Chondrocyte (in vitro differentiated cells): ENCODE measurements at places on chromosomes 16 and 17. TPM values are rescaled to one million over a fixed set of nuclear protein-coding genes. Genes with fewer than 3 reads are reported as not detected.

The CACNG4 gene
- total RNA-seq: 2.9 to 6.9 TPM (median 3.2 TPM) in 3 replicates

- no peak overlapping the region for H3K27ac ChIP-seq
- H3K4me1 ChIP-seq: no peaks in the 10 kb centered on the region
- DNase-seq: no peak
- peaks cover 18% of the 10 kb centered on the region for H3K27me3 ChIP-seq
Measured at GRCh38 chr16:80515374-80515773, 25.4 kb upstream of the DYNLRB2 start.

The DHX58 gene
- total RNA-seq: 0.53 to 0.64 TPM (median 0.55 TPM) in 3 replicates

DNA sequence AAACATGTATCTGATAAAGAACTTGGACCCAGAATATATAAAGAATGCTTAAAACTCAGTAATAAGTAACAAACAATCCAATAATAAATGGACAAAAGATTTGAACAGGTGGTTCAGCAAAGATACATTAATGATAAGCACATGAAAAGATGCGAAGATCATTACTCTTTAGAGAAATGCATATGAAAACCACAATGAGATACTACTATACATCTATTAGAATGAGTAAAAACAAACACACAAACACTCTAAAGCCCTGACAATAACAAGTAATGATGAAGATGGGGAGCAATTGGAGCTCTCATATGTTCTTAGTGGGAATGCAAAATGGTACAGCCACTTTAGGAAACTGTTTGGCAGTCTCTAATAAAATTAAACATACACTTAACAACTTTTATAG, 29.1 kb downstream of the OSBPL7 start:
- DNase-seq: no peak
- H3K27me3 ChIP-seq: peaks cover 72% of the 10 kb centered on the region
- no peak overlapping the region for H3K27ac ChIP-seq
- peaks cover 6% of the 10 kb centered on the region for H3K4me1 ChIP-seq
- no peak overlapping the region for H3K4me3 ChIP-seq
- peaks cover 1% of the 10 kb centered on the region for H3K36me3 ChIP-seq

DNA sequence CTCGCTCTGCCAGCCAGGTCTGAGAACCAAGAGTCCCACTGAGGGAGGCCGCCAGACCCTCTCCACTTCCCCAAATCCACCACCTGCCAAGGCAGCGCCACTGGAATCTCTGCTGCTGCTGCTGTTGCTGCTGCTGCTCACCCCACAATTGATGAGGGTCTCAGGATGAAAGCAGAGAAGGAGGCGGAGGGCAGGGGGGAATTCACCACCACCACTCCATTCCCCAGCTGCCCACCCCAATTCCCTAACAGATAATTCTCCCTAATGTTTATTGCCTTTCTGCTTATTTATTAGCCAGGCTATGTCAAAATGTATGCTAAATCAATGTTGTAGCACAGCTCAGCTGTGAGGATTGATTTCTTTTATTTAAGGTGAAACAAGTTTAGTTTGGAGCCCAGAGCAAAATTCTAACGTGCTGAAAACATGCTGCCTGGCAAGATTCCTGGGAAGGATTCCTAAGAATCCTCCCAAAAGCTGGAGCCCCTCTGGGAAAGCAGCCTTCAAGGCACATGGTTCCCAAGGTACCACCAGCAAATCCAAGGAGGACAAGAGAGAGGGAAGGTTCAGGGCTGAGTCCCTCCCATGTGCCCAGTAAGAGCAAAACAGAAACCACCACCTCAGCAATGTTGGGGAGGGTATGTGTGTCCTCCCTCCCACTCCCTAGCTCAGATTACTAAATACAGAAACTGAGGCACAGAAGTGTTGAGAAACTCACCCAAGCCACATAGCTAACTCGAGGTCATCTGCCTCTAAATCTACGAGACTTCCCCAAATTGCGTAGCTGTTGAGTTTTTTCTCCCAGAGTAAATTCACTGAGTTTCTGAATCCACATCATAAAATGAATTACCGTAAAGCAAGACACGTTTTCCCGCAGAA, 12.2 kb upstream of the CDH5 start:
- H3K36me3 ChIP-seq: no peaks in the 10 kb centered on the region
- no peak overlapping the region for H3K4me3 ChIP-seq
- H3K4me1 ChIP-seq: peaks cover 19% of the 10 kb centered on the region
- peaks cover 2% of the 10 kb centered on the region for H3K27me3 ChIP-seq
- no peak overlapping the region for H3K27ac ChIP-seq

The CHCT1 gene
- total RNA-seq: not detected in 3 replicates

DNA sequence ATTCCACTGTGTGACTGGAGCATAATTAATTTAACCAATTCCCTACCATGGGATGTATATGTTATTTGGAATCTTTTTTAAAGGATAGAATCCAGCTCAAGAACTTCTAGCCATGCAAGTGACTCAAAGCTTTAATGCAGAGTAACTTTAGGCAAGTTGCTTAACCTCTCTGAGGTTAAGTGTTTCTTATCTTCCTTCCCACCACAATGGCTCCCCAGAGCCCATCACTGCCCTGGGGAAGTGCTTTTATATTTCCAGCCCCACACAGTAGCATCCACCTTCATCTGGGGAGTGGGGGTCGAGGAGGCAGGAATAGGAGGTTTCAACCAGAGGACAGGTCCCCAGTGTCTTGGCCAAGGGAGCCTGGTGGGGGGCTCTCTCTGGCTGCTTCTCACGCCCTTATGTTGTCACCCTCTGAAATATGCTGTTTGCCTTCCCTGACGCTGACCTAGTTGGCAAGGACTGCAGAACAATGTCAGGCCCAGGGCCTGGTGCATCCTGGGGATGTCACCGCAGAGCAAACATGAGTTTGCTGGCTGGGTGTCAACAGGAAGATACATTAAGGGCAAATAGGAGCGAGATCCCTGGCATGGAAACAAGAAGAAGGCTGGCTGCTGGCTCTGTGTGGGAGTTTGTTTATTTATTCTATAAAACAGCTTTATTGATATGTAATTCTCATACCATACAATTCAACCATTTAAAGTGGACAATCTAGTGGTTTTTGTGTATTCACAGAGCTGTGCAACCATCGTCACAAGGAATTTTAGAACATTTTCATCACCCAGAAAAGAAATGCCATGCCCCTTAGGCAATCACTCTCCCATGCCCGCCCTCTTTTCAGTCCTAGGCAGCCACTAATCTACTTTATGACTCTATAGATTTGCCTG, 46.6 kb upstream of the WSB1 start:
- no peaks in the 10 kb centered on the region for H3K27me3 ChIP-seq
- no peaks in the 10 kb centered on the region for H3K36me3 ChIP-seq
- H3K27ac ChIP-seq: peak overlapping the region; percentile 96
- no peak overlapping the region for H3K4me3 ChIP-seq
- H3K4me1 ChIP-seq: peaks cover 52% of the 10 kb centered on the region
- no peak for DNase-seq

The HSPB9 gene
- total RNA-seq: not detected in 3 replicates

The C1QTNF1 gene
- total RNA-seq: 74.7 to 96.2 TPM (median 74.9 TPM) in 3 replicates

- peaks cover 1% of the 10 kb centered on the region for H3K36me3 ChIP-seq
- no peaks in the 10 kb centered on the region for H3K27me3 ChIP-seq
- peaks cover 63% of the 10 kb centered on the region for H3K4me1 ChIP-seq
- peak overlapping the region; percentile 69 for H3K4me3 ChIP-seq
- peak overlapping the region; percentile 91 for H3K27ac ChIP-seq
Measured at GRCh38 chr16:77273-77806, 685 bp upstream of the MPG start.

DNA sequence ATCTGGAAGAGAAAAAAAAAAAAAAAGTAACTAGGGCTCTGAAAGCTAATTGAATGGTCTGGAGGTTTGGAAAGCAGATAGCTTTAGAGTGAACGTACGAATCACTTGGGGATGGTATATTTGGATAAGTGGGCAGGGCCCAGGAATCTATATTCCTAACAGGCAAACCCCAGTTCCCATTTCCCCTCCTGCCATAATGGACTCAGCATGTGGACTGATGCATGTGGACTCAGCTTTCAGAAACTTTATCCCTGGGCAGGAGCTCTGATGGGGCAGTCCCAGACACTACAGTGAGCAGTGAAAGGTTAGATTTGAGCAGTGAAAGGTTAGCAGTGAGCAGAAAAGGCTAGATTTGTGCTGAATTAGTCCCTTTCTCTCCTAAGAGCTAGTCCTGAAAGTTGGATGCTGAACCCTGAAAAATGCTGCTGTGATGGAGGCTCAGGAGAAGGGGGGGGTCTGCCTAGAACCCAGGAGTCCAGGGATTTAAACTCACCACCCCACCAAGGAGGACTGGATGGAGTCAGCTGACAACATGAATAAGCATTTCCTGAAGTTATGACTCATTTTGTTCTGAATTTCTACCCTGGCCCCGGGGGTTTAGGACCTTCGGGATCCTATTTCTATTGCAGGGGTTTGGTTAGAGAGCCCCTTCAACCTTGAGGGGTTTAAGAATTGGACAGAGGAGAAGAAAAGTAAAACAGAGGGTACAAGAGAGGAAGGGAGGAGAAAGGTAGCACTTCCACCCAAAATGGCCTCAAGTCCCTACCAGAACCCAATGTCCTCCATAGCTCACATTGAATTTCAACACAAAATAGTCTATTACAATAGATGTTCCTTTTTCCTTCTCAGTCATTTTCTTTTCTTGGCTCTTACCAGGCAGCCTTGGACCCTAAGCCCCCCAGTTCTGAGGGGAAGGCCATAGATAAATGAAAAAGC, 10.3 kb upstream of the FZD2 start:
- H3K4me1 ChIP-seq: peaks cover 78% of the 10 kb centered on the region
- DNase-seq: no peak
- no peaks in the 10 kb centered on the region for H3K27me3 ChIP-seq
- H3K27ac ChIP-seq: peak overlapping the region; percentile 98

DNA sequence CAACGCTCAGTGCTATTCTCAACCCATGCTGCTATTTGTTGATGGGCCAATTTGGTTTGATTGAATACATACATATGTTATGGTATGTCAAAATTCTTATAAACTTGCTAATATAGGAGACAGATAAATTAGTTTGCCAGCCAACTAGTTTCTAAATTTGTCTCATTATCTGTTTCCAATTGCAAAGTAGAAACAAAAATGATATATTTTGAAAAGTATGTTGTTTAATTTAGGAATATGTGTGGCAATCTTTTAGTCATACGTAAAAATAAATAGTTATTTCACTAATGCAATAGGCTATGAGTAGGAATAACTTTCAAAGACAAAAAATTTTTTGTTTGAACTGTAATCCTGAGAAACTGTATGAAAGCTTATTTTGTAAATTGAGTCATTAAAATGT, 210.6 kb upstream of the KCNJ16 start:
- H3K4me3 ChIP-seq: no peak overlapping the region
- H3K36me3 ChIP-seq: peaks cover 3% of the 10 kb centered on the region
- DNase-seq: no peak

The ENDOV gene
- 22.8 to 32.5 TPM (median 27.0 TPM) in 3 replicates for total RNA-seq

GRCh38 chr17:55275894-55276804, 11.4 kb downstream of the HLF start:
- H3K36me3 ChIP-seq: no peaks in the 10 kb centered on the region
- no peak overlapping the region for H3K27ac ChIP-seq
- DNase-seq: no peak
- H3K27me3 ChIP-seq: peaks cover 16% of the 10 kb centered on the region

The OTOP2 gene
- not detected in 3 replicates for total RNA-seq

- peaks cover 68% of the 10 kb centered on the region for H3K4me1 ChIP-seq
- DNase-seq: no peak
- peak overlapping the region; percentile 63 for H3K27ac ChIP-seq
- H3K36me3 ChIP-seq: no peaks in the 10 kb centered on the region
- H3K4me3 ChIP-seq: no peak overlapping the region
- no peaks in the 10 kb centered on the region for H3K27me3 ChIP-seq
Measured at GRCh38 chr17:83101805-83102480, 22.5 kb downstream of the METRNL start.

- H3K4me3 ChIP-seq: no peak overlapping the region
- no peaks in the 10 kb centered on the region for H3K27me3 ChIP-seq
- no peaks in the 10 kb centered on the region for H3K36me3 ChIP-seq
- no peak for DNase-seq
Measured at GRCh38 chr17:67425571-67426160, 48.6 kb downstream of the PITPNC1 start.

DNA sequence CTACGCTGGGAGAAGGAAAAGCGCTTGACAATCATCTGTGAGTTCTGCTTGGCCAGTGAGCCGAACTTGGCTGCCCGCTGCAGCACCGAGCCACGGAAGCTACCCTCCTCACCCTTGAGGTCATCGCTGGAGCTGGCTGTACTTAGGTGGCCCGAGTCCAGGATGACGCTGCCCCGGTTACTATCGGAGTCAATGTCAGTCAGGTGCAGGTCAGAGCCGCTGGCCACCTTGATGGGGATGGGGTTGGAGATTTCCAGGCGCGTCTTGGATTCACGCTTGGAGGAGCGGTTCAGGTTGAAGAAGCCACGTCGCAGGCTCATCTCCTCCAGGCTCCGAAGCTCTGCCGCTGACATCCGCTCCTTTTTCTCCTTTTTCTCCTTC, 13.7 kb downstream of the MYO18A start:
- H3K4me1 ChIP-seq: peaks cover 37% of the 10 kb centered on the region
- H3K36me3 ChIP-seq: peaks cover 7% of the 10 kb centered on the region
- H3K27ac ChIP-seq: no peak overlapping the region

DNA sequence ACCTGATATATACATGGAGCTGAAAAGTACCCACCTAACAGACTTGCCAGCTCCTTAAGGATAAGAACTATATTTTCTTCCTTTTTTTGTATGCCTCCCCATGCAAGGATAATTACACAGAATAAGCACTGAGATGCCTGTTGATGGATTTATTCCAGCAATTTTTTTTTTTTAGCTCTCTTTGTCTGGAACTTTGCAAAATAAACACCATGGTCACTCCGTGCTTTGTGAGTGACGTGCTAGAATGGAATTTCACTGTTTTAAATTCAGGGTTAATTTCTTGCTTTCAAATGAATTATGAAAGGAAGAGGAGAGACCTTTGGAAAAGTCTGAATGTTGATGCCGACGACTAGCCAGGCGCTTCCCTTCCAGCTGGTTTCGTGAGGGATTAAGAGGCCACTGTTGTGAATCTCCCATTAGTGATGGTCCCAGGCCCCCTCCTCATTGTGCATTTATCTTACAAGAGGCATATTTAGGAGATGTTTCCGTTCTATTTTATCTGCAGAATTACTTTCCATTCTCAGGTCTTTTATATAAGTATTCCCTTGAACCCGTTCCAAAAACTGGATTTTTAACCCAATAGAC, 529.1 kb downstream of the WWOX start:
- H3K4me3 ChIP-seq: peak overlapping the region; percentile 47
- DNase-seq: no peak
- H3K27ac ChIP-seq: peak overlapping the region; percentile 93
- H3K27me3 ChIP-seq: no peaks in the 10 kb centered on the region

The TP53TG3B gene
- total RNA-seq: not detected in 3 replicates

The ST6GALNAC2 gene
- 1.5 to 3.0 TPM (median 2.8 TPM) in 3 replicates for total RNA-seq

DNA sequence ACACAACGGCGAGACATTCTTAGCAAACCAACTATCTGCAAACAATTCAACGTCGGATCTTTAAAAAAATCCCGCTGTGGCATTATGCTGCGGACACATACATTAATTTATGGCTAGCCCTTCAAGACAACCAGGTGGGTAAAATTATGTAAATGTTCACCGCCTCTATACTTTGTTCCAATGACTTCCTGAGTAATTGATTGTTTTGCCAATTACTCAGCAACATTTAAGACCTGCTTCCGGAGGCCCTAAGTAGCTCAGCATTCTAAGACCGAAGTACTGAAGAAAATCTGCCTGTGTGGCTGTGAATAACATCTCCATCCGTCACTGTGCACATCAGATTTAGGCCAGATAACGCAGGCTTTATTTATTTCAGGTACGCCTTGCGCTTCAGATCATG, 23.3 kb downstream of the QPRT start:
- DNase-seq: no peak
- peaks cover 1% of the 10 kb centered on the region for H3K36me3 ChIP-seq
- H3K27me3 ChIP-seq: no peaks in the 10 kb centered on the region
- H3K4me1 ChIP-seq: peaks cover 4% of the 10 kb centered on the region
- no peak overlapping the region for H3K4me3 ChIP-seq
